ENCODE measurements at places on chromosomes 16 and 17.

- DNase-seq: no peak
Measured at GRCh38 chr16:57628008-57628781, at the start of gene ADGRG1. Gene ADGRG1 (plus strand): TSS chr16:57628630. CDS start chr16:57650288, 21,658 bp downstream.

- no peak for DNase-seq
Measured at GRCh38 chr16:64250866-64251265, 871.0 kb downstream of the CDH11 start.

DNA sequence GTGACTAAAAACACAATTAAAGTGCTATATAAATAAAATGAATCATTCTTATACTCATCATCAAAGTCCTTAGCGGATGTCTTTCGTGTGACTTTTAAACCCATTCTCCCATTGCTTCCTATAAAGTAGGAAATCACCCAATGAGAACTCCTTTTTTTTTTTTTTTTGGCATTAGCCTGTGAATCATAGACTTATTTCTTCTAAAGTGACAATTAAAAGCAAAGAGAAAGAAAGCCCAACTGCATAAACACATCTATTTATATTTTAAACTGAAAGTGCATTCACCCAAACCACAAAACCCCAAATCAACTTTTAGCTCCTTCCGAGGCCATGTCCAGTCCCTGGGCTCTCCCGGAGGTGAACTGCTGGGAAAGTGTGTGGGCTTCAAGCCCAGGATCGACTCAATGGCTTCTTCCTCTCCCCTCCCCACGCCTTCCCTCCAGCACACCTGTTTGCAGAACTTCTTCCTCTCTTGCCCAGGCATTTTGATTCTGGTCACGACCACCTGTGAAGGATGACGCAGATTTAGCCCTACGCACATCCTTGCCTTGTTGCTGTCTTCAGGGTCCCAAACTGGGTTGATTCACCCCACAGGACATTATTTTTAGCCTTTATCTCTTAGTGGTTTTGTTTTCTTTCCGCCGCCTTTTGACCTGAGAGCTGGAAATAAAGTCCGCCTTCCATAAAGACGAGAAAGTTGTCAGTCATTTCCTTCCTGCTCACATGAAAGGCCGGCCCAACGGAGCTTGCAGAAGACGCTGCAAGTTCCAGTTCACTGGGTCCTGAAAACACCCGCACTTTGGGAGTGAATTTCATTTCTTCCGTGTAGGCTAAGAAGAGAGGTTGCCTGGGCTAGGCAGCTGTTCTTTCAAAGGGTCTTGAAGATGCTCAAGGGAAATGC lies 166.8 kb downstream of the MAP2K6 start:
- DNase-seq: no peak

GRCh38 chr16:57623251-57624043 lies 5.0 kb upstream of the ADGRG1 start:
- no peak for DNase-seq

DNA sequence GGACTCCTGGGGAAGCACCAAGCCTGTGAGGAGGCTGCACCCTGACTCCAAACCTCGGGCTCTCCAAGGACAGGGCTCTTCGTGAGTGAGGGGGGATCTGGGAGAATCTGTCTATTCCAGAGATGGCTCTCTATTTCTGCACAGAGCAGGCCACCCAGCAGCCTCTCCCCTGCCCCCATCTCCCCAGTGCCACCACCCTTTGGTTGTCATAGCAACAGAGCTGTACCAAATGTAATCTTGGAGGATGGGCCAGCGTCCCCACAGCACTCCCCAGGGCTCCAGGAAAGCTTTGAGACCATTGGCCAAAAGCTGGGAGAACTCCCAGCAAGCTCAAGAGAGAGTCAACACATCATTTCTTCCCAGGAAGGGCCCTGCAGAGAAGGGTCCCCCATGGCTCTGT lies 49.3 kb downstream of the ABCC12 start:
- DNase-seq: no peak

DNA sequence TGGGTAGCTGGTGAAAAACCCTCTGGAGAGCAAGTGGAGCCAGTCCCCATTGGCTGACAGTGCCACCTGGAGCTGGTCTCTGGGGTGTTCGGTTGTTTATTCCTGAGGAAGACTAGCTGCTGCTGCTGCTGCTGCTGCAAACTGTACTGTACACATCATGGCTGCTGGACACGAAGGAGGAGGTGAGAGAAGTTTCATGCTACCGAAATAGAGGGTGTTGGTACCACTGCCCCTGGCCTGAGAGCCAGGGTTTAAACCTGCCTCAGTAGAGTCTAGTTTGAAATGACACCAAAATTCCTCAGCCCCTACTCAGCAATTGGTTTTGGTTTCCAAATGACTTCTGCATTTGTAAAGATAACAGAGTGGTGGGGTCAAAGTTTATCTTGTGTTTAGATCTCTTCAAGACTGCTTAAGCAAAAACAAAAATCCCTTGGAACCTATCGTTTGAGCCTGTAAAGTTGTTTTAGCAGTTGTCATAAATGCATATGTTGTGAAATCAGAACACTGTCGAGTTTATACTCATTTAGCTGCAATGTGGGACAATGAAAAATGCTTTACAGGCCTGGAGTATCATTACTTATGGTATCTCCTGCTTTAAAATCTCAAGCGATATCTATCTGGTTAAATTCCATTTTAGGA lies 40.8 kb downstream of the CYB5B start:
- no peak for DNase-seq

Measured in cerebellar nuclear complex (tissue), 1 donor.